ENCODE measurements at places on chromosomes 6 and 20.

- DNase-seq: no peak
Observed at GRCh38 chr6:14450578-14450977, 333.0 kb downstream of the CD83 start.

DNA sequence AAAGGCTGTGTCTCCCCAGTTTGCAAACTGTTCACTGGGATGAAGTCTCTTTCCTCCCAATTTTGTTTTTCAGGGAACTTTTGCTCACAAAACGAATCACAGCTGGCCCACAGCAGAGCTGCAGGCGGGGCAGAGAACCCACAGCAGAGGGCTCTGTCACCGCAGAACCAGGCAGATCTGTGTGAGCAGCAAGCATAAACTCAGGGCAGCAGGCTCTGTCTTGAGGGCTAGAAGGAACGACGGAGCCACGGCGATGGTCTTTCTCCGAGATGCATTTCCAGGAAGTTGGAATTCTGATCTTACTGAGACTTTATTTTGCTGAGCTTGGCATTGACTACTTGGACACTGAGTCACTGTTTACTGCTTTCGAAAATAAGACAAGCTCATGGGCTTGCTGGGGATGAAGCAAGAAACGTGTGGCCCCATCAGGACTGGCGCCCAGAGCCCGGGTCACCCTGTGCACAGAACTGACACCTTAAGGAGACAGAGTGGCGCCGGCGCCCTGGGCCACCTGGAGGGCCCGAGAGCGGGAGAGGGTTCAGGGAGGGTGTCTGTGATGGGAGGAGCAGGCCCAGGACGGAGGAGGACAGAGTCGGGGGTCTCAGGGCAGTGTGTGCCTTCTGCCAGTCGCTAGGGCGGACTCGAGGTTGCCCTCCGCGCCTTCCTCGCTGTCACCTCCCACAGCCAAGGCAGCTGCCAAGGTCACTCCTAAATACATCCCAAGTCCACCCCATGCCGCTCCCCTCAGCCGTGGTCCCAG is 106.3 kb upstream of the NXT1 start:
- DNase-seq: no peak

- DNase-seq: no peak
Observed at GRCh38 chr6:37042150-37042549, 36.7 kb downstream of the FGD2 start.

DNA sequence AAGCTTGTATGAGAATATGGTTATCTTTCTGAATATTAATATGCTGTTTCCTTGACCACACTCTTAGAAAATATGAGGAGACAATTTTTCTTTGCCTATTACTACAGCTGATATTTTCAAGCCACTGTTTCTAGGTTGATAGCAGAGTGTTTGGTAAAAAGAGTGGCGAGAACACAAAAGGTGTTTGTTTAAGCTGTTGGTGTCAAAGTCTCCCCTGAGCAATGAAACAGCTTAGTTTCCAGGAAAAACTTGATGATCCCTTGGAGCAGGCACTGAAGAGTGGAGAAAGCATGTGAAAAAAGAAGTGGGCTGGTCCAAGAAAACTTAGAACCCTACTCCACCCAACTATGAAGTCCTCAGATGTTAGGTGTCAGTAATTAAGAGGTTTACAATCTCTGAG is 182.7 kb downstream of the TFAP2B start:
- no peak for DNase-seq

DNA sequence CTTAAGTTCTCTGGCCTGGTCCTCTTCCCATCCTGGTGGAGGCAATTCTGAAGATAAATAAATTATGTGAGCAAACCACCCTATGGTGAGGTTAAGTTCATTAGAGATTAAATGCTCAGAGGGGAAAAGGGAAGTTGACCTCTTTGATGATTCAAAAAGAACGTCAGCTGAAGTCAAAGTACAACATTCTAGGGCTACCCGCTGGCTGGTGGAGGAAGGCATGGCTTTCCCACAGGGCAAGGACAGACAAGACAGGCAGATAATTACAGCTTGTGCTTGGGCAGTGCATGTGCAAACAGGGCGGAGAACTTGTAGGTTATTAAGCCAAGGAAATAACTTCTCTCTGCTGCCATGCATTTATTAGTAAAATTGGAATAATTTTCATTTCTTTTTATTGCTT is 91.0 kb upstream of the SLC24A3 start:
- no peak for DNase-seq

DNA sequence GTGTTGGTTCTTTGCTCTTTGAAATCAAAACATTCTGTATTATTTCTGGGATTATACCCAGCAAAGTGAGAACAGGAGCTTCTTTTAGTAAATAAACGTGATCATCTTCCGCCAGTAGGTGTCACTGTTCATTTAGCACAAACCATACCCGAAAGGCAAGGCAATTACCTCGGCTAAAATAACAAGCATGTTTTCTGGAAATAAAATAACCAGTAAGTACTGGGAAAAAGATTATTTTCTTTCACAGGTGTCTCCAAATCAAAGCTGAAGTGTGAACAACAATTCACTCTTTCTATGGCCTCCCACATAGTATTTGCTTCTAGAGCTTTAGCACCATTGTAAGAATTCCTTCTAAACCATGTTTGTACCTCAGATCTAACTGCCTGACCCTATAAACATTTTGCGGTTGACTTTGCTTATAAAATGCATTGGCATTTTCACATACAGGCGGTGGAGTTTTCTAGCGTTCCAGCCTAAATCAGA is 144.6 kb upstream of the AGPAT4 start:
- peak; percentile 82 for DNase-seq

DNA sequence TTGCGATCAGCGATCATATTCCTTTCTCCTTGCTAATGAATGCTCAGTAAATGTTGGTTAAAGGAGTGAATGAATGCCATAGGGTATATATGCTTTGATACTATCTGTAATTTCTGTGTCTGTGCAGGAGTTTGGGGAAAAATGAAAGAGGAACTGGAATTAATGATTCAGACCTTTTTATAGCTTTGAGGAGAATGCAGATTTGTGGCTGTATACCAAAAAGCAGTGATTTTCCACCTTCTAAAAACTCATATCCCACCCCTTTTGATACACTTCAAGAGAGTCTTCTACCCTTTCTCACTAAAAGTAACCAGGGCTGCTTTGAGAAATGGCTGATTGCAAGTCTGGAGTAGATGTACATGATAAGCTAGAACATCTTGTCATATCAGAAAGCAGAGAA is 26.6 kb upstream of the SUMO4 start:
- no peak for DNase-seq

- DNase-seq: no peak
Observed at GRCh38 chr6:96465321-96465903, 56.2 kb upstream of the UFL1 start.

- no peak for DNase-seq
Observed at GRCh38 chr20:58140787-58141425, 87.5 kb downstream of the ANKRD60 start.

GRCh38 chr20:1266167-1266973 is at the start of gene SNPH:
Gene SNPH, plus strand, starts transcription at chr20:1266294. Its CDS starts 29,946 bp downstream, at chr20:1296240.
- peak; percentile 73 for DNase-seq

GRCh38 chr6:28347119-28347518 is 2.6 kb upstream of the ZKSCAN3 start:
- no peak for DNase-seq

DNA sequence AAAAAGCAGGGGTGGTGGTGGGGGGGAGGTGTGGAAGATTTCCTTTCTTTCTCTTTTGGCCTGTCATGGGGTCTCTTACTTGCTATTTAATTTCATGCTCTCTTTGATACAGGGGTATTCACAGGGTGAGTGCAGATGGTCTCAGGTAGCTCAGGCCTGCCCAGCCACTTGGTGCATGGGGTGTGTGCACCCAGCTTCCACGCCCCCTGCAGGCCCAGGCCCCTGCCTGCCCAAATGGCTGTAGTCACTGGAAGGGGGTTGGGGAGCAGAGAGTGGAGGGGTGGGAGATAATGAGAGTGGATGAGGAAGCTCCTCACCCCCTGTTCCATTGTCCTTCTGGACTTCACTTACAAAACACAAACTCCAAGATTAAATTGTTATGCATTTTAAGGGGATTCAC is 133.6 kb upstream of the SGK1 start:
- DNase-seq: no peak

DNA sequence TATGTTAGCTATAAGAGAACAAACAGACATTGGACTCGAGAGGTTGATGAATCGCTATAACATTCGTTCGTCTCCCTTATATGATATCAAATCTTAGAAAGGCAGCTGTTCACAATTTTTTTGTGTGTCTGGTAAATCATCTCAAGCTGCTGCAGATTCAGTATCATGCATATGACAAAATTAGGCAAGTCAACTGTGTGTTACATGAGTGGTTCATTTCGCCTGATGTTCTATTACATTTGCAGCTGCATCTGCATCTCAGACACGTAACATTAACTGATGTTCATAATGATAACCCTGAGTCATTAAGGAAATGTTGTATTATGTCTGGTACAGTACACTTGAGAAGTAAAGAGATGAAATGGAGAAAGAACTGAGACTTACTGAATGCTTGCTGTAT is 92.1 kb downstream of the NKAIN2 start:
- no peak for DNase-seq

GRCh38 chr20:39016506-39016905 is 54.4 kb downstream of the DHX35 start:
- peak; percentile 15 for DNase-seq

GRCh38 chr20:63178889-63179686 is 36.8 kb downstream of the YTHDF1 start:
- peak; percentile 20 for DNase-seq

- DNase-seq: peak; percentile 62
Observed at GRCh38 chr6:132491303-132491702, 21.6 kb downstream of the STX7 start.

DNA sequence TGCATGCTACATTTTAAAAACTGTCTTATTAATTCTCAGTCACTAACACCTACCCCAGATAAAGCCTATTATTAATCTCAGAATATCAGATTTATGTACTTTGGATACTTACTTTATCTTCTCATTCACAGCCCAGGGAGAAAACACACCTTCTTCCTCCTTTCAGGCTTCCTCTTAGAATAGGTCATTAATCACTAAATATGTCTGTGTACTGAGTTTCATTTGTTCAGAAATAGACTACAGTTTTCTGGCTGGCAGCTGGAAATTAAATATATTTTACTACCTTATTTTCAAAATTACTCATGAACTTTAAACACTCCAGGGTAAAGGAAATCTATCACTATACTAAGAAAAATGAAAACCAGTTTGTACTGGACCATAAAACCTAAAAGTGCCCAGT is 147.7 kb upstream of the DST start:
- DNase-seq: no peak
